ENCODE measurements at places on chromosomes 4 and X.

DNA sequence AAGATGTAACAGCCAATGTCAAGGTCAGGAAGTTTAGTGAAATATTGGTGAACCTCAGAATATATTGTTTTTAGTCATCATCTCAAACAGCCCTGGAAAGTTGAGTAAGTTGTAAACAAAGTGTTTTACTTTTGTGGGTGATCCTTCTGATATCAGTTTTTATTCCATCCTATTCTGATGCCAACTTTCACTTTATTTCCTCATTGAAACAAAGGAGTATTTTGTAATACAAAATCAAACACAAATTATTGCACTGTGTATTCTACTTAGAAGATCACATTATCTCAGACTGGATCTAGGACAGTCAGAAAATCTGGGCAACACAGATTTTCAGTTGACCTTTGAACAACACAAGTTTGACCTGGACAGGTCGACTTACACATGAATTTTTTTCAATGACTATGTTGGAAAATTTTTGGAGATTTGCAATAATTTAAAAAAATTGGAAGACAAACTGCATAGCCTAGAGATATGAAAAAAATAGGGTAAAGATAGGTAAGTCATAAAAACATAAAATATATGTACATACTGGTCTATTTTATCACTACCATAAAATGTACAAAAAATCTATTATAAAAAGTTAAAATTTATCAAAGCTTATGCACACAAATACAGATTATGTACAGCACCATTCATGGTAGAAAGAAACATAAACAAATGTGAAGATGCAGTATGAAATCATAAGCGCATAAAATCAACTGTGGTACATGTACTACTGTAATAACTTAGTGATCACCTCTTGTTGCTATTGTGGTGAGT, 709.1 kb upstream of the FAM241A start:
- DNase-seq, result no peak

- DNase-seq, result no peak
Measured at GRCh38 chr4:145956288-145956890, 17.8 kb upstream of the ZNF827 start.

DNA sequence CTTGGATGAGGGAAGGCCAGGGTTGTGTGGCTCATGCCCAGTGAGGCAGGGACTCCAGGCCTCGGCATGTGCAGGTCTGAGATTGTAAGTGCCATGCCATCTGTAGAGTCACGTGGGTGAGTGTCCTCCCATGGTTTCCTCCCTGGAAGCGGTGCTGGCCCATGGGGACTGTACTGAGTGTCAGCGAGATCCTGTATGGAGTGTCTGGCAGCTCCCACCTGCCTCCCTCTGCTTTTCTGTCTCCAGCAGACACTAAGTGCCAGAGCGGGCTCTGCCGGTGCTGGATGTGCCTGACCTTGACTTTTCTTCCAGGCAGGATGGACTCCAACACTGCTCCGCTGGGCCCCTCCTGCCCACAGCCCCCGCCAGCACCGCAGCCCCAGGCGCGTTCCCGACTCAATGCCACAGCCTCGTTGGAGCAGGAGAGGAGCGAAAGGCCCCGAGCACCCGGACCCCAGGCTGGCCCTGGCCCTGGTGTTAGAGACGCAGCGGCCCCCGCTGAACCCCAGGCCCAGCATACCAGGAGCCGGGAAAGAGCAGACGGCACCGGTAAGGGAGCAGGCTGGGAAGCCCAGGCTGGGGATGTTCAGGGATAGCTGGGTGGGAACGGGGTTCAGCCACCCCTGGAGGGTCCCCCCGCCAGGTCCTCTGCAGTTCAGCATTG, 7.6 kb downstream of the WFS1 start:
- no peak for DNase-seq

DNA sequence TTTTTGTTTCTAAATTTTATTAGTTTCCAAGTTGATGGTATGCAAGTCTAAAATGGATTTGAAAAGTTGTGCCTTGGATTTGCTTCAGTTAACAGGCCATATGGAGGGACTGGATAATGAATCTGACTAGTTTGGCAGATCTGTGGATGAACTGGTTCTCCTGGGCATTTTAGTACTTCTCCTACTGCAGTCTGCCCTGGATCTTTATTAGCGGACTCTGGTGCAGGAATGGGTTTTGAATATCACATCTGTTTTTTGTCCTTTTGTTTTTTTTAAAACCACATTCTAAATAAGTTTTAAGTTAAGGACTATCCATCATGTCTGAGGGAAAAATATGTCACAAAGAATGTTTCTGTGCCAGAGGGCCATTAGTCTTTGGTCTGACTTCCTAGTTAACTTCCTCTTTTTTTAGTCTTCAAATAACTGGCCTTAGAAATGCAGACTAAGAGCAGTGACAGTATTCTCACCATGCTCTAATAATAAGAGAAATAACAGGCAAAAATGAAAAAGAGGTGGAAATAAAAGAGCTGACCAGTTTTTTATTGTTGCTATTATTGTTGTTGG, 13.9 kb upstream of the DCK start:
- DNase-seq, result no peak

DNA sequence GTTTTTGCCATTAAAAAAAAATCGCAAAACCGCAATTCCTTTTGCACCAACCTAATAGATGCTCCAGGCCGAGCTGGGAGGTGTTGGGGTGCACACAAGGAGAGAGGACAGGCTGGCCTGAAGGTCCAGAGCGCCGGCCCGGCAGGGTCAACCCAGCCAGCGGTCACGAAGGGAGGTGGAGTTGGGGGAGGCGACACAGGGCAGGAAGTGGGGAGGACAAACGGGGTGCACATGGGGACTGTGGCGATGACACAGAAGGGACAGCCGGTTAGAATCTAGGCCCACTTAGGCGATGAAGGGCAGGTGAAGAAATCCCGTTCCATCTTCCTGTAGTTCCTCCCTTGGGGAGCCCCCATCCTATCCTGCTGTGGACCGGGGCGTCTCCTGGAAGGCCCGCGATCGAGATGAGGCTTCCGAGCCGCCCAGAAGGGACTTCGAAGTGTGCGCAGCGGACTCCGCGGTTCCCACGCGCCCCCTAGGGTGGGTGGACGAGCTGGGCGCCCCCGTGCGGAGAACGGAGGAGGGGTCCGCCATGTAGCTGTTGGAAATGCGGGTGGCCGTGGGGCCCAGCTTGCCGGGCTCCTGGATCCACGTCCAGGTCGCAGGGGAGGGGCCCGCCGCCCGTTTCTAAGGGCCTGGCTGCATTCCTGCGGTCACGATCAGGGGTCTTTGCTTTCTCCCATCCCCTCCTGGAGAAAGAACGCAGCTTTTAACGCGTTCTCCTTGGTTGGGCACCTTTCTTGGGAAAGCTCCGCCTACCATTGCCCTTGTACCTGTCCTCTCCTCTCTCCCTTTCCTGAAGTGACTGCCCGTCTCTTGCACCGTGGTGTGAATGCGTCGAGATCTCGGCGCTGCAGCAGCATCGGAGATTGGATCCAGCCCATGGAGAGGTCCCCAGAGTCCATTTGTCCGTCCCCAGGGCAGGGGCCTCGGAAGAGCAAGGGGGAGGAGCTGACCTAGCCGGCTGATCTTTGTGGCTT, 17.0 kb upstream of the HPF1 start:
- no peak for DNase-seq

DNA sequence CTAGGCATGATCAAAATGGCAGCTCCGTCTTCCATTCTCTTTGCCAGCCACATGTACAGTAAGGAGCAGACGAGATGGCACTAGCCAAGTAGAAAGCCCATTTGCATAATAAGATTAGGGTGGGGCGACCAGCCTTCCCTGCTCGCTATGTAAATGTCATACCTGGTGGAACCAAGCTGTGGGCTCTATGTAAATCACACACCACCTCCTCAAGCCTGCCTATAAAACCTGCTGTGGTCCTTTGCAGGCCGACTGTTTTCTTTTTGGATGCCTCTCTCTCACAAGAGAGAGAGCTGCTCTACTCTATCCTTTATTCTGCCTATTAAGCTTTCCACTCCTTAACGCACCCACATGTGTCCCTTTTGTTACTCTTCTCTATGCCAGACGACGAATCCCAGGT, 1472.7 kb downstream of the ARAP2 start:
- DNase-seq, result no peak

GRCh38 chrX:68832101-68832416, 3.2 kb downstream of the EFNB1 start:
- no peak for DNase-seq

DNA sequence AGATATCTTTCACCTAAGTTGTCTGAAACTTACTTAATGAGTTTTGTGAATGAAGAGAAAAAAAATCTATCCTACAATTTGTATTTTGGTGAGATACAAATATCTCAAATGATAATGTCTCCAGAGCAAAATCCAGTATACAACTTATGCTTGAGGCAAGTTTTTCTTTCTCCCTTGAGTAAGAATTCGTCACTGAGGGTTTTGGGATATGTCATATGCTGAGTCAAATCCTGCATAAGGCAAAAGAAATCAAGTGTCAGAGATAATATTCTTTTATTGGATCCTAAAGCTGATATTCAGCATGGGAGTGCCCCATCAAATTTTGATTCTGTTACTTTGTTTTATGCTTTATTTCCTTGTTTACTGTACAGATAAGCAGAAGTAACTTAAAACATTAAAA, 1308.6 kb downstream of the ARAP2 start:
- DNase-seq, result no peak

DNA sequence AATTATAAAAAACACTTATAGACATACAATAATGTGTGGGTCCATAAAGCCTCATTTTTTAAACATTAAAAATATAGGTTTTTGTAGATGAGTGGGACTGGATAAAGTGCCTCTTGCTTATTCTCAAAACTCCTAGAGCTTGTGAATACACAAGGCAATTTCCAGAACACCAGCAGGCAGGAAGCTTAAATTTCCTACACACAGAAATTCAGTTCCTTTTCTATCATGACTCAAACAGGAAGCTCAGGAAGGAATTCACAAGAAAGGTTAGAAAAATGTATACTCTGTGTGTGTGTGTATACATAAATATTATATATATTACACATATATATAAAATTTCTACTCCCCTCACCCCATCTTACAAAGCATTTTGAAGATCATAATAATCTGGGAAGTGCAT, 11.3 kb downstream of the MAGEB6 start:
- DNase-seq, result no peak

DNA sequence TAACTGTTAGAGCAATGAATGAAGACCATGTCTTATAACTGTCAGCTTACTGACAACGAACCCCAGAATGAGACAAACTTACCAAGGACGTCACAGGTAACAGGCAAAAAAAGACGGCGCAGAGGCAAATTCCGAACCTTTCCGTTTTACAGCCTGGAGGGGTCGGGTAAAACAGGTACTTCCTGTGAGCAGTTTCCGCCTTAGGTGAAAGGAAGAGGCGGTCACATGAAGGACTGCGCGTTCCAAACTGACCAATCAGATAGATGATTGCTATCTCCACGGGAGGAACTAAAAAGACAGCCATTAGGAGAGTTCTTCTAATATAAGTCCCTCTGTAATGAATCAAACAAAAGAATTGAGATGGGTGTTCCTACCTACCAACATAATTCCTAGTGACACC, at the start of gene COX7B2:
Gene COX7B2, minus strand, starts transcription at position 168 of the 400 bp plus-strand sequence. CDS start 174,053 bp downstream, outside the sequence.
- DNase-seq, result no peak

- DNase-seq, result peak; percentile 57
Measured at GRCh38 chr4:157014621-157015591, 43.3 kb upstream of the PDGFC start.

- DNase-seq, result no peak
Measured at GRCh38 chr4:73446336-73446938, 10.4 kb downstream of the AFP start.

DNA sequence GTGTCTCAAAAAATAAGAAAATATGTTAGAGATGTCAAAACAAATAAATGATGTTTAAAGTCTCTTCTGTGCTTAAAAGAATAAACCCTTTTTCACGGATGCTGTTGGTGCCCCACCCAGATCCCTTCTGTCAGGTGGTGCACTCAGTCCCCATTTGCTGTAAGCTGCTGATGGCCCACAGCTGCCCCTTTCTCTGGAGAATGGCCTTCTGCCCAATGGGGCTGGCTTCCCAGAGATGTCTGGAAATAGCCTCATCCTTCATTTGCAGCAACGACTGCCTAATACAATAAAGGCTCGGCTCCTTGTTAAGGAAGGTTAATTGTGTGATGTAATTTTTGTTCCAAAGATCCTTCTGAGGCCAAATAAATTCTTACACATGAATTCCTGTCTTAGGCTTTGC, 31.8 kb downstream of the ETNPPL start:
- no peak for DNase-seq

DNA sequence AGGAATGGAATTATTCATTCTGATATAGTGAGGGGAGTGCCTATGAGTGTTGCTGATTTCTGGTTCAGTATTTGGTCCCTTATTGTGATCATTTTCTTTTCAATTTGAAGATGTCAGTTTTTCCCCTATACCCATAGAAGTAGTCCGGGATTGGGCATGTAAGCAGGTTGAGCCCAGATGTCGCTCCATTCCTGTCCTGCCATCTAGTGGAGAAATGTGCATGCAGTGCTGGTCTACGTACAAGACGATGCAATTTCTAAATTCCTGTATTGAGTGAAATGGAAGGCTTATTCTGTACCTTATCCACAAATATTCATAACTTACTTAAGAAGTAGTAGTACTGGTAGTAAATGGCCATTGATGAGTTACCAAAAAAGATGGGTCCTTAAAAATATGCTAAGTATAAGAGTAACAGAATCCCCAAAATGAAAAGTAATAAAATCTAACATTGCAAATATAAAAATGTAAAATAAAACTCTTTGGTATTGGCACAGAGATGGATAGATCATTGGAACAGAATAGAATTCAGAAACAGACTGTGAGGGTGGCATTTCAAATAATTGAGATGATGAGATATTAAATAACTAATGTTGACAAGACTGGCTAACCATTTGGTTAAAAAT, 60.9 kb downstream of the UGT8 start:
- DNase-seq, result peak; percentile 23

GRCh38 chr4:146577111-146577510, 55.4 kb upstream of the SLC10A7 start:
- DNase-seq, result no peak

- DNase-seq, result no peak
Measured at GRCh38 chr4:2274320-2275043, 12.6 kb upstream of the MXD4 start.

GRCh38 chr4:2079926-2080325, 20.8 kb downstream of the NAT8L start:
- no peak for DNase-seq

GRCh38 chr4:83563998-83564397, 28.1 kb downstream of the GPAT3 start:
- no peak for DNase-seq

DNA sequence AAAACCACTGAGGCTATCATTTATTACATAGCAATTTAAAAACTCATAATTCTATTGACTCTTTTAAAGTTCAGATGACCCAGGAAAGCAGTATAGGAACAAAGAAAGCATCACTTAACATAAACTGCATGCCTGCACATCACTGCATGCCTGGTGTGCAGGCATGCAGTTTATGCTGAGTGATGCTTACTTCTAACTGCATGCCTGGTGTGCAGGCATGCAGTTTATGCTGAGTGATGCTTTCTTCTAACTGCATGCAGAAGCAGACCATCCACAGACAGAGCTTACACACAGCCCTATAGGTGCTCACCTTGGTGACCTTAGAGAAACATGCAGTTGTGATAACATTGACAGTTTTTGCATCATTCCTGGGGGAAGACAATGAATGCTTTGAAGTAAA, 17.0 kb downstream of the SDAD1 start:
- no peak for DNase-seq

GRCh38 chrX:76148753-76149152, 24.1 kb upstream of the PBDC1 start:
- DNase-seq, result no peak
